ENCODE measurements at places on chromosomes 4 and X. TPM values are rescaled to one million over a fixed set of nuclear protein-coding genes. Genes with fewer than 3 reads are reported as not detected.

The GAGE1 gene
- not detected for total RNA-seq

The GDPD2 gene
- total RNA-seq = not detected

The NUP62CL gene
- total RNA-seq = not detected

The ZNF630 gene
- 0.78 TPM for total RNA-seq

The SLC10A4 gene
- not detected for total RNA-seq

The PCDH7 gene
- 27.8 TPM for total RNA-seq

The SLC49A3 gene
- 12.5 TPM for total RNA-seq

The ZNF732 gene
- total RNA-seq = 0.32 TPM

The GLUD2 gene
- total RNA-seq = 1.1 TPM

The PHF8 gene
- 7.1 TPM for total RNA-seq

The CT55 gene
- not detected for total RNA-seq

The AMBN gene
- total RNA-seq = not detected

The RPS6KA6 gene
- 2.6 TPM for total RNA-seq

The LRAT gene
- total RNA-seq = 2.1 TPM

The CTAG2 gene
- total RNA-seq = not detected

The HHIP gene
- 0.24 TPM for total RNA-seq

The EXOSC9 gene
- total RNA-seq = 31.0 TPM

The PLAC1 gene
- 1.4 TPM for total RNA-seq

The MAGEB1 gene
- not detected for total RNA-seq

The CNGA1 gene
- total RNA-seq = not detected

The CT83 gene
- total RNA-seq = not detected

Measured in epithelial cell of alveolus of lung (primary cell).